CD4-positive, CD25-positive, alpha-beta regulatory T cell (primary cell): ENCODE measurements at places on chromosomes 6 and 20. TPM values are rescaled to one million over a fixed set of nuclear protein-coding genes. Genes with fewer than 3 reads are reported as not detected.

KCNK16 gene
- not detected for total RNA-seq

DNA sequence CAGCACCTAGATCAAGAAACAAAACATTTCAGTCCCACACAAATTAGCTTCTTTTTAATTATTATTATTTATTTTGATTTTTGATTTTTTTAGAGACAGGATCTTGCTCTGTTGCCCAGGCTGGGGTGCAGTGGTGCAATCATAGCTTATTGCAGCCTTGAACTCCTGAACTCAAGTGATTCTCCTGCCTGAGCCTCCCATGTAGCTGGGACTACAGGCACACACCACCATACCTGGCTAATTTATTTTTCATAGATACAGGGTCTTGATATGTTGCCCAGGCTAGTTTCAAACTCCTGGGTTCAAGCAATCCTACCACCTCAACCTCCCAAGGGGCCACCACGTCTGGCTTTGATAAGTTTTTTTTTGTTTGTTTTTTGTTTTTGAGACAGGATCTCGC, 24.6 kb downstream of the SNAI1 start:
- DNase-seq, result no peak

GRCh38 chr6:22106451-22106850, 190.4 kb downstream of the PRL start:
- DNase-seq, result no peak

DNA sequence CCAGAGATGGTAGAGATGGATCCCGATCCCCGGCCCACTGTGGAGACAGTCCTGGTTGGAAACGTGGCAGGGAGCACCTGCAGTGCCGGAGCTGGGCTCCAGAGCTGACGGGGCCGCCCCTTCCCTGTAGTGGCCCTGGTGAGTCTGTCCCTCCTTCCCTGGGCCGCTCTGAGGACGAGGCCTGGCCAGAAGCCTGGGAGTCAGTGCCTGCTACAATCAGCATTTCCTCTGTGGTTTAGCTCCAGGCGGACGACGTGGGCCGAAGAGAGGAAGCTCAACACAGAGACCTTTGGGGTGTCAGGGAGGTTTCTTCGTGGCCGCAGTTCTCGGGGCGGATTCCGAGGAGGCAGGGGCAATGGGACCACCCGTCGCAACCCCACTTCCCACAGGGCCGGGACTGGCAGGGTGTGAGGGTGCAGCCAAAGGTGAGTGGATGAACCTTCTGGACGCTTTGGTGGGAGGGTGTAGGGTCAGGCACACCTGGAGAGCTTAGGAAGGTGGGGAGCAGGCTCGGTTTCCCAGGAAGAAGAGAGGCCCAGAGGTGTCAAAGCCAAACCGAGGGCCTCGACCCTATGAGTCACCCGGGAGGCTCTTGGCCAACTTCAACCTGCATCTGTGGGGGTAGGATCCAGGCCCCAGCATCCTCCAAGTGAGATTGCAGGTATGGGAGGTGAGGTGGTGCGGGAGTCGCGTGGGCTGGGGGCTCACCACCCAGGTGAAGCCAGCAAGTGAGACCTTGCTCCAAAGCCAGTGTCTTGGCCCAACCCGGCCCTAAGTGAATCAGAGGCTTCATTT, 9.9 kb downstream of the PSMA7 start:
- no peak for DNase-seq

GRCh38 chr6:106897580-106897979, 76.9 kb downstream of the CD24 start:
- DNase-seq, result no peak

LY6G6D gene
- not detected for total RNA-seq
